MG63 (cell line): ENCODE measurements at places on chromosomes 2 and 18.

- DNase-seq, result peak; percentile 67
Measured at GRCh38 chr2:223837287-223838061, at the start of gene AP1S3. Gene AP1S3, minus strand, starts transcription at chr2:223837582. Its CDS starts 132 bp downstream, at chr2:223837450.

GRCh38 chr18:44799382-44799906 is 118.8 kb downstream of the SETBP1 start:
- DNase-seq, result no peak

DNA sequence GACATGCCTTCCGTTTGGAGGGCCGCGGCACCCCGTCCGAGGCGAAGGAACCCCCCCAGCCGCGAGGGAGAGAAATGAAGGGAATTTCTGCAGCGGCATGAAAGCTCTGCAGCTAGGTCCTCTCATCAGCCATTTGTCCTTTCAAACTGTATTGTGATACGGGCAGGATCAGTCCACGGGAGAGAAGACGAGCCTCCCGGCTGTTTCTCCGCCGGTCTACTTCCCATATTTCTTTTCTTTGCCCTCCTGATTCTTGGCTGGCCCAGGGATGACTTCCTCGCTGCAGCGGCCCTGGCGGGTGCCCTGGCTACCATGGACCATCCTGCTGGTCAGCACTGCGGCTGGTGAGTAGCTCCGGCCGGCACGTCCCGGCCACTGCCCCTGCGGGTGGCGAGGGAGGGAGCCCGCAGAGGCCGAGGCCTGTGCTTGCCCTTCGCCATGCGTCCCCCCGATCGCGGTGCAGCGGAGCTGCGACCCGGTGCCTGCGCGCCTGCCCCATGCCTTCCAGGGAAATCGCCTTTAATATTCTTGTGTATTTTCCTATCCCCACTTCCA is 1.2 kb downstream of the BMPR2 start:
- DNase-seq, result peak; percentile 46

DNA sequence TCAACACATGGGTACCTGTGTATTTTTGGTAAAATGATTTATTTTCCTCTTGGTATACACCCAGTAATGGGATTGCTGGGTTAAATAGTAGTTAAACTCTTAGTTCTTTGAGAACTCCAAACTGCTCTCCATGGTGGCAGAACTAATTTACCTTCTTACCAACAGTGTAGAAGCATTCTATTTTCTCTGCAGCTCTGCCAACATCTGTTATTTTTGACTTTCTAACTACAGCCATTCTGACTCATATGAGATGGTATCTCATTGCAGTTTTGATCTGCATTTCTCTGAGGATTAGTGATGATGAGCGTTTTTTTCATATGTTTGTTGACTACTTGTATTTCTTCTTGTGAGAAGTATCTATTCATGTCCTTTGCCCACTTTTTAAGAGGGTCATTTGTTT is 180.6 kb downstream of the FSIP2 start:
- no peak for DNase-seq

DNA sequence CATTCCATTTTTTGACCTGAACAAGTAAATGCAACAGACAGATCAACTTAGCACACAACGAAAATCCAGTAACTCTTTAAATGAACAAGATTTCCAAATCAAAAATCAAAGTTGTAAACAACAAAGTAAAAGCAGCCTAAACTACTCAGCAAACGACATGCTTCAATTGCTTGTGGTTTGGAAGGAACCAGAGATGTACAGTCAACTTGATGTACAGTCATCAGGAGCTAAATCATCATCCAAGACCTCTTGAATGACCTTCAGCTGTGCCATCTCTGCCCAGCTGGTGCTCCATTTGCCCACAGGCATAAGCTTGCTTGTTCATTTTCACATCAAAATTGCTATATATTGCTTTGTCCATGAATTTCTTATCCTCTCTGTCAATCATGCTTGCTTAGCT is 109.8 kb downstream of the UPP2 start:
- DNase-seq, result peak; percentile 40

DNA sequence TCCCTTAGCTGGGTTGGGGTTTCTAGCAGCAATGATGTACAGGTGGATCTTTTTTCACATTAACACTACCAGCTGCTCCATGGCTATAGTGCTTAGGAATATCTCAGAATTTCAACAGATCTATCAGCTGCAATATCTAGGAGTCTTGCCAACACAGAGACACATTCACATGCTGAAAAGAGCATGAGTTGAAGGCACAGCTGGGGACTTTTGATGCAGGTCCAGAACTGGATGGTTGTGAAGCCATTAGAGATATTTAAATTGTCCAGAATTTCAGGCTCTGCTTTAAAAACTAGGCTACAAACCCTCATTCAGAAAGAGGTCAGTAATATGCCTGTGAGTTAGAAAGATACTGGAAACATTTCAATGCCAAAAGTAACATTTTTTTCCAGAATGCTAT is 122.2 kb upstream of the CCDC195 start:
- peak; percentile 47 for DNase-seq

- DNase-seq, result no peak
Measured at GRCh38 chr2:238570391-238570790, 143.7 kb downstream of the ASB1 start.

DNA sequence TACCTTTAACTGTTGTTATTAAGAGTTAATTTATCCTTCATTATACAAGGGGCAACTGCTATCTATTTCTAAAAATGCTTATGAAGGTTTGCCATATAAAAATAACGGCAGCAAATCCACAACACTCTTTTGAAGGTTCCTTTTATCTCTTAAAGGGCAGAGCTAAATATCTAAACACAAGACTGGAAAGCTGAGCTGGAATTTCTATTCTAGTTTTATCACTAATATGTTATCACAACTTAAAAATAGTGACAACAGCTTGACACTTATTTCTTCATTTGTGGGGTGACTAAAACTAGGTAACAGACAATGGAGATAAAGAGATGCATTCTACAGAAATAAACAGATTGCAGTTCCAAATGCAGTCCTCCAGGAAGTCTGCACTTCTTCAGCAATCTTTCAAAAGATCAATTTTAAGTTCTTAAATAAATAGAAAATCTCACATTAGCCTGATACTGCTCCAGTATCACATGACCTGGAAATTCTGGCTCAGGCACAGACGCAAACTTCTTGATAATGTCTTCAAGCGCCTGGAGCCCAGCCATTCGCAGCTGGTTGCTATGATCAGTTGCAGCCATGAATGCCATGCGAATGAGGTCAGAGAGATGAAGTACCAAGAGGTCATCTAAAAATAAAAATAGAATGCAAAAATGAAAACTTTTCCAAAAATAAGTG is 54.0 kb upstream of the STRN start:
- no peak for DNase-seq

- DNase-seq, result no peak
Measured at GRCh38 chr18:57428221-57429150, 6.7 kb upstream of the ONECUT2 start.

DNA sequence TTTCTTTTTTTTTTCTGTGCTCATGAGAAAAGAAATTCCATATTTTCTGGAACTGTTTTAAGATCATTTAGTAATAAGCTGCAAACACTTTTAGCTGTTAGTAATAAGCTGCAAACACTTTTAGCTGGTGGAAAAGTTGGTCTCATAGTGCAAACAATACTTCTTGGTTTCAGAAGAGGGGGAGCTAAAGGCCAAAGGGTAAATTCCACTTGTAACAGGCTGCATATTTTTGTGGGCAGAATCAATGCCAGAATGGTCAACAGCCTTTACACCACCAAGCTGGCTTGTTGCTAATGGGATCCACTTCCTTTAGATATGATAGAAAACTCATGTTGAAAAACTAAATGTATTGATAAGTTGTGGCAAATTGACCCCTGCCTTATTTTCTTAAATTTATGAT is 356.8 kb downstream of the NR4A2 start:
- no peak for DNase-seq

- DNase-seq, result no peak
Measured at GRCh38 chr2:69411120-69411519, 24.1 kb upstream of the GFPT1 start.

GRCh38 chr2:6454286-6454990 is 411.3 kb downstream of the CMPK2 start:
- DNase-seq, result no peak

DNA sequence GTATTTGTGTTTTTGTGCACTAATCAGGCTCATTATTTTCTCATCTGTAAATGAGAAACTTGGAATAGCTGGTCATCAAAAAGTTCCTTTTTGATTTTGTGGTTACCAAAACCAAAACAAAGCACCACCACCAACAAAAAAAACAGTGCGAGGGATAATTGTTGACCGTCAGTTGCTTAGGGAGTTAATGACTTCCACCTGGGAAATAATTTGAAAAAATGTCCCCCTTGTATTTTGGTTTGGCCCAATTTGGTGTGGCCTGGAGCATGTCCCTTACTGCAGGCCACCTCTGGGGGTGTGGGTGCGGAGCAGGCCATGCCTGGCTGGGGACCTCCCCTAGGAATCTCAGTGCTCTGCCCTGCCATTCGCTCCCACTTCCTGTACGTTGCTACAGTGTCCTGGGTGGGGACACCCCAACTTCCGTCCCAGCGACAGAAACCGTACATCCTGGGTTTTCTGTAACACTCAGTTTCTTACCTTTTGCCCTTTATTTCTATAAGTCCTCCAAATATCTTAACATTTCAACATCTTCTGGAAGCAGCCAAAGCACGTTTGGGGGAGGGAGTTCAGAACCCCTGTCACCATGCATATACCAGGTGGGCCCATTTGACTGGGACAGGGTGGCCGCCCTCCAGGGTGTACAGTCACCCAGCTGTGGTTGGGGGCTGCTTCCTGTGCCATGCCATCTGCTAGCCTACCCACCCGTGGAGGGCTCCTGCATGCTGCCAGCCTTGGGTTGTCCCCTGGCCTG is 31.3 kb downstream of the NCK2 start:
- DNase-seq, result no peak

DNA sequence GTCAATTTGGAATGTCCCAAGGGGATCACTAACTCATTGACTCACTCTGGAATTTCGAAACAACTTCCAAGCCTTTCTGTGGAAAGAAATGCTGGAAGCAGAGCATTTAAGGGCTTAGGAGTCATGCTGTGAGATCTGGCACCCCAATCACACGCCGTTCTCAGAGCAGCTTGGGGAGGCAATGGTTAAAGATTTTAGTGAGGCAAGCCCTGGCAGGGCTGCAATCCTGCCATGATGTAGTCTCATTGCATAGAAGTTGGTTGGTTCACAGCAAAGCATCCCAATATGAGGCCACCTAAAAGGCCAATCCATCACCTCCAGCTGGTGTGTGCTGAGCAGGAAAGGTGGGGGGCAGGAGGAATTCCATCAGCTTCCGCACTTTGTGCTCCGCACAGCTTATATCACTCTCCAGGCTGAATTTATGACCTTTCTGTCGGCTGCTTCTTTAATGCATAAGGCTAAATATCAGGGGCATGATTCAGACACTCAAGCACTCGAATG is 1043.9 kb upstream of the POU3F3 start:
- DNase-seq, result no peak

DNA sequence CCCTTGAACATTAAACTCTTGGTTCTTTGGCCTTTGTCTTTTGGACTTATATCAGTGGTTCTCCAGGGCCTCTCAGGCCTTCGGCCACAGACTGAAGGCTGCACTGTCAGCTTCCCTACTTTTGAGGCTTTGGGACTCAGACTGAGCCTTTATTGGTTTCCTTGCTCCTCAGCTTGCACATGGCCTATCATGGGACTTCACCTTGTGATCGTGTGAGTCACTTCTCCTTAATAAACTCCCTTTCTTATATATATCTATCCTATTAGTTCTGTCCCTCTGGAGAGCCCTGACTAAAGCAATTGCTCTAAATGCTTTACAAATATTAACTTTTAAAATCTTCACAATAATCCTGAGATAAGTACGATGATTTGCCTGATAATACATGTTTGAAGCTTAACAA is 353.6 kb upstream of the TRIB2 start:
- no peak for DNase-seq

DNA sequence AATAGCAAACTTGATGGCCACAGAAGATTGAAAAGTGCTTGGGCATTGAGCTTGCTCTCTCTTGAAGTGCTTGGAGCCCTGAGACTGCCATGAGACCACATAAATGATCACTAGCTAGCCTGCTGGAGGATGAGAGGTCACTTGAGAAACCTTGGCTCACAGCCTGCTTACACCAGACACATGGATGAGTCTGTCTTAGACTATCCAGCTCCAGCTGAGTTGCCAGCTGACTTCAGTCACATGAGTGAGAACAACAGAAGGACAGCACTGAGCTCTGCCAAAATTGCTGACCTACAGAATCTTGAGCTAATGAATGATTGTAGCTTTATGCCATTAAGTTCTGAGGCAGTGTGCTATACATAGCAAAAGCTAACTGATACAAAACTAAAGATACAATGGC is 18.1 kb downstream of the NABP1 start:
- peak; percentile 82 for DNase-seq

DNA sequence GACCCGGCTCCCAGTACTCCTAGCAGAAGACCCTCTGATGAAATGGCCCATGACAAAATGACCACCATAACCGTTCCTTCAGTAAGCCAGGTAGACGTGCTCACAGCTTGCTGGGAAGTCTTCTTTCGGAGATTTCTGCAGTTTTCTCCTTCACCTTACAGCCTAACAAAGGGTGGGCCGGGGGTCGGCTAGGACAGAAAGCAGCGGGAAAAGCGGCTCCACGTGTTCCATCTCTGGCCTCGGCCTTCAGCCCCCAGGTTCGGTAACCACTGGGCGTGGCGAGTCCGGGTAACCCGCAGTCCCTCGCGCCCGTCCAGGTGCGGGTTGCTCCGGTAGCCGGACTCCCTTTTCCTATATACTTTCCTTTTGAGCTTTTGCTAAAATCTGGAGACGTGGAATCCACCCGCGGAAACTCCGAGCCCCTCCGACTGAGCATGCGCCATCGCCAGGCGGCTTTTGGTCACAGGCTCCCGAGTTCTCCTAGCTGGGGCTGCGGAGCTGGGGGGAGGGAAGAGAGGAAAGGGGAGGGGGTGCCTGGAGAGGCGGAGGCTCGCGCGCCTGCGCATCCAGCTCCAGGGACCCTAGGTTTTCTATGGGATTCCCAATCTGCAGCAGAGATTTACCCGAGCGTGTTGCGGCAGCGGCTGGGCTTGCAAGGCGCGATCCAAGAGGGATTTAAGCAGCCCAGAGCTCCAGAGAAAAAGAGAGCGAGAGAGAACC is at the start of gene VSNL1:
TSS of gene VSNL1 (plus strand) at position 604 of the 720 bp plus-strand sequence. CDS start 51,379 bp downstream, outside the sequence.
- DNase-seq, result peak; percentile 72

GRCh38 chr18:40163254-40163653 is 1791.8 kb upstream of the PIK3C3 start:
- DNase-seq, result no peak

DNA sequence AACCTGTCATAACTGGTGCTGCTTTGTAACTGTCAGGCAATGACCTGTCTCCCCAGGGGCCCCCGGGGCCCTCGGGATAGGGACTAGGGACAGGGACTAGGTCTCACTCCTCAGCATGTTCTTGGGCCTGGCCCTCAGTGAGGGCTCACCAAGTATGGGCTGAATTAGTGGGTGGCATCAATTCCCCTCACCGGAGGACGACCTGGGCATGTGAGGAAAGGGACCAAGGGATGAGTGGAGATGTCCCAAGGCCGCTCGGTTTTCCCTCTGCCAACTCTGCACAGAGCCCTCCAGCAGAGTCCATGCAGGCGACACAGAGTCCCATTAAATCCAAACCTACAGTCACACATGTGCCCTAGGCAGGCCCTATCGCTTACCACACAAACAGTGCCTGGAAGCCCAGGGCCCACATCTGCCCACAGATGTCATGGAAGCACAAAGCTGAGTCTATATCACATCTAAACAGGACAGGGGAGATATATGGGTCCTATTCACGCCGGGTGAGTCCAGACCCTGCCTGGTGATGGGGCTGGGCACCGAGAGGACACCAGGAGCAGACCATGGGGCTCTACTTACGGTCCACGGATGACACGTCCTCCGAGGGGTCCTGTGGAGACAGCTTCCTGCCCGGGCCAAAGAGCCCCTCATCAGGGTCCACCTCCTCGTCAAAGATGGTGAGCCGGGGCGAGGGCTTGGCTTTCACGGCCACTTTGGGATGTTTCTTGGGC is 26.6 kb downstream of the HS1BP3 start:
- no peak for DNase-seq
